Thyroid gland (tissue), 4 donors: ENCODE measurements at places on chromosomes 6 and 20. TPM values are rescaled to one million over a fixed set of nuclear protein-coding genes. Genes with fewer than 3 reads are reported as not detected.

- no peaks in the 10 kb centered on the region for H3K4me1 ChIP-seq
- no peaks in the 10 kb centered on the region for H3K36me3 ChIP-seq
- no peak for DNase-seq
- no peak overlapping the region for H3K4me3 ChIP-seq
- H3K27me3 ChIP-seq, result no peaks in the 10 kb centered on the region
These were observed 77.9 kb downstream of the PCSK2 start for GRCh38 chr20:17304774-17305173.

The PREX1 gene
- 20.6 TPM for total RNA-seq

The HLA-DRB5 gene
- total RNA-seq, result 1.6 TPM

The STK4 gene
- 18.8 TPM for total RNA-seq

GRCh38 chr6:92180090-92180489, 1239.3 kb downstream of the EPHA7 start:
- H3K27me3 ChIP-seq, result no peaks in the 10 kb centered on the region
- no peaks in the 10 kb centered on the region for H3K36me3 ChIP-seq
- no peak for DNase-seq
- no peak overlapping the region for H3K27ac ChIP-seq

GRCh38 chr20:24112360-24112759, 123.8 kb upstream of the GGTLC1 start:
- H3K4me3 ChIP-seq, result no peak overlapping the region
- no peaks in the 10 kb centered on the region for H3K27me3 ChIP-seq
- no peaks in the 10 kb centered on the region for H3K4me1 ChIP-seq
- no peaks in the 10 kb centered on the region for H3K36me3 ChIP-seq
- no peak overlapping the region for H3K27ac ChIP-seq

The SNAP25 gene
- 0.54 TPM for total RNA-seq

DNA sequence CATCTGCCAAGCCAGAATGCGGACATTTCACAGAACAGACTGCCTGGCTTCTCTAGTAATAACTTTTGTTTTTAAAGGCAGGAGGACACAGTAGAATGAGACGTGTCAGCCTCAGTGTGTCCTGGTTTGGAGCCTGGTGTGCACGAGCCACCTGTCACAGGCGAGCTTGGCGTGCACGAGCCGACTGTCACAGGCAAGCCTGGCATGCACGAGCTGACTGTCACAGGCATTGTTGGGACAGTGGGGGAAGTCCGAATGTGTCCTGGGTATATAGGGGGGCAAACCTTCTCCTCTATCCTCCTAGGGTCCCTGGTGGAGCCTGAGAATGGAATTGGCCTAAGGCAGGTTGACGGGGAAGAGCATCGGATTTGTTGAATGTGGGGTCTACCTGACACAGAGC, 7.5 kb downstream of the KIF25 start:
- H3K36me3 ChIP-seq, result no peaks in the 10 kb centered on the region
- no peak overlapping the region for H3K27ac ChIP-seq
- no peak overlapping the region for H3K4me3 ChIP-seq
- DNase-seq, result no peak

DNA sequence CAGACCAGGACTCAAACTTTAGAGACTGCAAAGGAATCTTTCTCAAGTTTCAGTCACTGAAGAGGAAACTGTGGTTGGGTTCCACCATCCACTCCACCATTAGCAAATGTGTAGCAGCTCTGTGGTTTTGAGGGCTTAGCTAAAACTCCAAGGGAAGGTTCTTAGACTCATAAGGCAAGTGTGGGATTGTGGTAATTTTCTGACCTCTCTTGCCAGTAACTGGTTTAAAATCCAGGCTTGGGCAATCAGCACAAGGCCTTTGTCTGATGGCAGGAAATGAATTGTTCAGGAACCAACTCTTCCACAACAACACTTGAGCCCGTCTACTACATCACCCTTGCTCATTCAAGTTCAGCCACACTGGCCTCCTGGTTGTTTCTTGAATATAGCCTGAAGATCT, 68.6 kb upstream of the FBXL4 start:
- no peaks in the 10 kb centered on the region for H3K36me3 ChIP-seq
- H3K4me3 ChIP-seq, result no peak overlapping the region
- DNase-seq, result no peak

DNA sequence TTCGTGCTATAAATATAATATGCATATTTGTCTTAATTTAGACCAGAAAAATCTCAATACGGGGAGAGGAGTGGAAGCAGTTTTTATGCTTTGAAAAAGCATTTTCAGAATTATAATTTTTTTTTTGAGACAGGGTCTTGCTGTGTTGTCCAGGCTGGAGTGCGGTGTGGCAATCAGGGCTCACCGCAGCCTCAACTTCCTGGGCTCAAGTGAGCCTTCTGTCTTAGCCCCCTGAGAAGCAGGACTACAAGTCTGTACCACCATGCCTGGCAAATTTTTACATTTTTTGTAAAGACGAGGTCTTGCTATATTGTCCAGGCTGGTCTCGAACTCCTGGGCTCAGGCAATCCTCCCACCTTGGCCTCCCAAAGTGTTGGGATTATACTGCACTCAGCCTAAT, 197.2 kb downstream of the FOXC1 start:
- DNase-seq, result no peak
- no peak overlapping the region for H3K27ac ChIP-seq
- H3K27me3 ChIP-seq, result no peaks in the 10 kb centered on the region

The C20orf141 gene
- not detected for total RNA-seq

- no peak overlapping the region for H3K27ac ChIP-seq
- no peaks in the 10 kb centered on the region for H3K27me3 ChIP-seq
- peak; percentile 10 for DNase-seq
- no peaks in the 10 kb centered on the region for H3K4me1 ChIP-seq
- no peaks in the 10 kb centered on the region for H3K36me3 ChIP-seq
These were observed 10.6 kb downstream of the NOL4L start for GRCh38 chr20:32574296-32575226.

GRCh38 chr20:42138729-42139128, 520.6 kb upstream of the CHD6 start:
- no peaks in the 10 kb centered on the region for H3K36me3 ChIP-seq
- no peak overlapping the region for H3K4me3 ChIP-seq
- H3K27ac ChIP-seq, result no peak overlapping the region
- no peak for DNase-seq

- H3K27me3 ChIP-seq, result no peaks in the 10 kb centered on the region
- no peak for DNase-seq
- H3K4me1 ChIP-seq, result peaks cover 22% of the 10 kb centered on the region
- no peaks in the 10 kb centered on the region for H3K36me3 ChIP-seq
- no peak overlapping the region for H3K4me3 ChIP-seq
- no peak overlapping the region for H3K27ac ChIP-seq
These were observed 318.4 kb upstream of the MOCS1 start for GRCh38 chr6:40252531-40253258.

DNA sequence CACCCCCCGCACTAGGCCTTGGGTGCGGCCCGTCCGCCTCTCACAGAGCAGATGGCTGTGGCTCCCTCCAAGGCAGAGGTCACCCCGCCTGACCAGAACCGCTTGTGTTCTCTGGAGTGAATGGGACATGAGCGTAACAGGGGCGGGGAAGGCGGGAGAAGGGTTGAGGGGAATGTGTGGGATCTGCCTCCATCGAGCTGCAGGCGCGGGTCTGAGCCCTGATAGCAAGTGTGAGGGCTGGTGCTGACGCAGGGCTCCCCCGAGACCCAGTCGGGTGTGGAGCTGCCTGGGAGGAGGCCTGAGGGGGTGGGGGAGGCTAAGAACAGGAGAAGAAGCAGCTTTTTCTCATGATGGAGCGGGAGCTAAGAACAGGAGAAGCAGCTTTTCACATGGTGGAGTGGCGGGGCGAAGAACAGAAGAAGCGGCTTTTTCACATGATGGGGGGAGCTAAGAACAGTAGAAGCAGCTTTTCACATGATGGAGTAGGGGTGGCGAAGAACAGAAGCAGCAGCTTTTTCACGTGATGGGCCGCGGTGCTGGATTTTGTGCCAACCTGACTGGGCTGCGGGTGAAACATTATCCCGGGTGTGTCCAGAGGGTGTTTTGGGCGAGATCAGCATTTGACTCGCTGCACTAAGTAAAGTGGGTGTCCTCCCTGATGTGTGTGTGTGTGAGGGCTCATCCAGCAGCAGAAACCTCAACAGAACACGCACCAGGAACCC, 169.3 kb downstream of the TTLL2 start:
- no peak overlapping the region for H3K27ac ChIP-seq
- no peaks in the 10 kb centered on the region for H3K27me3 ChIP-seq
- no peak overlapping the region for H3K4me3 ChIP-seq
- no peak for DNase-seq
- H3K36me3 ChIP-seq, result no peaks in the 10 kb centered on the region
- no peaks in the 10 kb centered on the region for H3K4me1 ChIP-seq

GRCh38 chr6:161166176-161166575, 107.7 kb downstream of the AGPAT4 start:
- no peaks in the 10 kb centered on the region for H3K27me3 ChIP-seq
- no peak overlapping the region for H3K4me3 ChIP-seq
- no peaks in the 10 kb centered on the region for H3K4me1 ChIP-seq
- no peak overlapping the region for H3K27ac ChIP-seq
- no peaks in the 10 kb centered on the region for H3K36me3 ChIP-seq

DNA sequence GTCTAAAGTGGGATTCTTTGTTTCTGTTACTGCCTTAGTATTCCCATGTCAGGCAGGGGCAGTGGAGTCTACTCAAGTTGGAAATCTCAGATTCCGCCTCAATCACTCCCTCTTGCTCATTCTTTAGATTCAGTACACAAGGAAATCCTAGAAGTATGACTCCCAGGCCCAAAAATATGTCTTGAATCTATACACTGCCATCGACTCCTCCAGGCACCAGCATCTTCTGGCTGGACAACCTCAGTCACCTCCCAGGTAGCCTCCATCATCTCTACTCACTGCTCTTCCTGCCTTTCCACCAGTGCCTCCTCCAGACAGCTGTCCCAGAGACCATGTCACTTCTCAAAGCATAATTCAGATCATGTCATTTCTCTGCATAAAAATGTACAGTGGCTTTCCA, 329.9 kb downstream of the CDC5L start:
- H3K4me3 ChIP-seq, result no peak overlapping the region
- no peaks in the 10 kb centered on the region for H3K36me3 ChIP-seq
- H3K4me1 ChIP-seq, result no peaks in the 10 kb centered on the region
- H3K27me3 ChIP-seq, result no peaks in the 10 kb centered on the region

DNA sequence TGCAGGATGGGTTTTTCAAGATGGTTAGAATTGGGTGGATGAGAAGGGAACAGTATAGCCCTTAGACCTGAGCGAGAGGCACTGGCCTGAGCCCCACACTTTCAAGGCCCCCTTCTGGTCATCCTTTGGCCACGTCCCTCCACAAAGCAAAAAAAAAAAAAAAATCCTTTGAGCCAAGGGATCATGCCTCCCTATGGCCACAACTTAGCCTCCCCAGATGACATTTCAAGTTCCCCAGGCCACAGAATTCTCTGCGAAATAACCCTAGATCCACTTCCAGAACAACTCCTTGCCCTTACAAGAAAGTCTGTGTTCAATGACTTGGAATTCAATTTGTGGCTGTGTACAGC, 30.4 kb downstream of the ELOVL2 start:
- no peak overlapping the region for H3K4me3 ChIP-seq
- DNase-seq, result no peak
- H3K36me3 ChIP-seq, result no peaks in the 10 kb centered on the region
- no peaks in the 10 kb centered on the region for H3K4me1 ChIP-seq
- H3K27ac ChIP-seq, result no peak overlapping the region
- H3K27me3 ChIP-seq, result no peaks in the 10 kb centered on the region

GRCh38 chr20:51418137-51418529, 124.4 kb downstream of the NFATC2 start:
- H3K36me3 ChIP-seq, result no peaks in the 10 kb centered on the region
- no peak overlapping the region for H3K4me3 ChIP-seq
- H3K4me1 ChIP-seq, result peaks cover 9% of the 10 kb centered on the region
- no peak for DNase-seq

- no peak for DNase-seq
- no peak overlapping the region for H3K4me3 ChIP-seq
- H3K36me3 ChIP-seq, result peaks cover 5% of the 10 kb centered on the region
- no peak overlapping the region for H3K27ac ChIP-seq
- no peaks in the 10 kb centered on the region for H3K27me3 ChIP-seq
These were observed 82.6 kb downstream of the PREP start for GRCh38 chr6:105320271-105320670.

- H3K36me3 ChIP-seq, result no peaks in the 10 kb centered on the region
- no peak overlapping the region for H3K27ac ChIP-seq
- peaks cover 4% of the 10 kb centered on the region for H3K4me1 ChIP-seq
- no peak for DNase-seq
- H3K4me3 ChIP-seq, result no peak overlapping the region
- H3K27me3 ChIP-seq, result no peaks in the 10 kb centered on the region
These were observed 208.7 kb upstream of the PREP start for GRCh38 chr6:105611606-105612005.

GRCh38 chr20:1810926-1811620, 84.1 kb upstream of the SIRPA start:
- peak; percentile 8 for DNase-seq
- no peaks in the 10 kb centered on the region for H3K27me3 ChIP-seq
- H3K27ac ChIP-seq, result peak overlapping the region; percentile 19
- peaks cover 12% of the 10 kb centered on the region for H3K4me1 ChIP-seq
- no peak overlapping the region for H3K4me3 ChIP-seq
- H3K36me3 ChIP-seq, result no peaks in the 10 kb centered on the region

The NINL gene
- 21.2 TPM for total RNA-seq

The SUMO4 gene
- 5.4 TPM for total RNA-seq

DNA sequence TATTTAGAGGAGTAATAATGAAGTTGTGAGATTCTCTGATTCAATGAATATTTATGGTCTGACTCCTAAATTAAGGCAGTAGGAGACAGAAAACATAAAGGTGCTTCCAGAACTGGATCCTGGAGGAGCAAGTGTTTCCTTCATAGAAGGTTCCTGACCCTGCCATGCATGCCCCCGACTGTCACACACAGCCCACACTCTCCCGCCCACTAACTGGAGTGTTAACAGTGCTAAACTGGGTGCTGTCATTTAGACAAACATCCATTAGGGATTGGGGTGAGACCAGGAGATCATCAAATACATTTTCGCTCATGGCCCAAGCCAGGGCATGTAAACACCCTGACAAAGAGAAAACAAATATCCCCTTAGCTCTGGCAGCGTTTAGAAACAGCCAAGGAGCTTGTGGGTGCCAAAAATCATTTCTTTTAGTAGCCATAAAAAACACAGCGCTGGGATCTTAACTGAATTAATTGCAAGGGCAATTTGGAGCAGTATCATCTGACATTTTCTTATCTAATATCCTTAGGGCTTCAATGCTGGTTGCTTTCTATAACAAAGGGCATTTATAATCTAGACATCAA, 46.8 kb downstream of the INSM1 start:
- no peak overlapping the region for H3K27ac ChIP-seq
- DNase-seq, result no peak
- no peaks in the 10 kb centered on the region for H3K36me3 ChIP-seq

- no peaks in the 10 kb centered on the region for H3K36me3 ChIP-seq
- no peaks in the 10 kb centered on the region for H3K27me3 ChIP-seq
- H3K4me3 ChIP-seq, result no peak overlapping the region
- DNase-seq, result no peak
- peaks cover 4% of the 10 kb centered on the region for H3K4me1 ChIP-seq
These were observed 26.2 kb upstream of the HDAC2 start for GRCh38 chr6:113997116-113997515.

The OPN5 gene
- not detected for total RNA-seq

GRCh38 chr6:105794239-105794638, 291.9 kb upstream of the PRDM1 start:
- peak overlapping the region; percentile 79 for H3K27ac ChIP-seq
- H3K36me3 ChIP-seq, result no peaks in the 10 kb centered on the region
- peak; percentile 79 for DNase-seq
- H3K4me3 ChIP-seq, result no peak overlapping the region
- peaks cover 43% of the 10 kb centered on the region for H3K4me1 ChIP-seq
